Muscle of leg (tissue), 16 donors: ENCODE measurements at places on chromosomes 12 and 14. TPM values are rescaled to one million over a fixed set of nuclear protein-coding genes. Genes with fewer than 3 reads are reported as not detected.
A peak's percentile ranks its signal among the peaks of the same experiment; 100 is the strongest.

- peaks cover 3% of the 10 kb centered on the region for H3K27me3 ChIP-seq
- H3K4me3 ChIP-seq = no peak overlapping the region
- no peak overlapping the region for H3K27ac ChIP-seq
- H3K36me3 ChIP-seq = no peaks in the 10 kb centered on the region
These were observed 39.1 kb downstream of the SLC8A3 start for GRCh38 chr14:70149596-70150165.

GRCh38 chr12:52053536-52054209 is 2.4 kb downstream of the NR4A1 start:
- peaks cover 37% of the 10 kb centered on the region for H3K36me3 ChIP-seq
- H3K27me3 ChIP-seq = peaks cover 13% of the 10 kb centered on the region
- DNase-seq = peak; percentile 73

DNA sequence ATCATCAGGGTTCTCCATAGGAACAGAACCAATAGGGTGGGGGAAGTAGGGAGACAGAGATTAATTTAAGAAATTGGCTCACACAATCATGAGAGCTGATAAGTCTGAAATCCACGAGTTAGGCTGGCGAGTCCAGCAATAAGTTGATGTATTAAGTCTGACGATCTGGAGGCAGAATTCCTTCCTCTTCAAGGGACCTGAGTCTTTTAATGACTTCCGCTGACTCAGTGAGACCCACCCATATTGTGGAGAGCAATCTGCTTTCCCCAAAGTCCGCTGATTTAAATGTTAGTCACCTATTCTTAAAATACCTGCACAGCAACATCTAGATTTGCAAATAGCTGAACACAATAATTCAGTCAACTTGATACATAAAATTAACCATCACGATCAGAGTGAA is 97.8 kb downstream of the SPTSSA start:
- no peaks in the 10 kb centered on the region for H3K36me3 ChIP-seq
- no peak overlapping the region for H3K27ac ChIP-seq
- no peaks in the 10 kb centered on the region for H3K4me1 ChIP-seq

GPR68 gene
- 0.67 TPM for polyA plus RNA-seq

CATSPERB gene
- 0.06 TPM for polyA plus RNA-seq

GRCh38 chr12:43887397-43887796 is 51.5 kb downstream of the TMEM117 start:
- no peak for DNase-seq
- no peaks in the 10 kb centered on the region for H3K4me1 ChIP-seq
- no peaks in the 10 kb centered on the region for H3K36me3 ChIP-seq
- no peaks in the 10 kb centered on the region for H3K27me3 ChIP-seq

EMP1 gene
- 217 TPM for polyA plus RNA-seq

GRCh38 chr14:74573421-74574089 is 38.5 kb downstream of the LTBP2 start:
- H3K4me1 ChIP-seq = peaks cover 40% of the 10 kb centered on the region
- H3K27ac ChIP-seq = peak overlapping the region; percentile 64
- no peaks in the 10 kb centered on the region for H3K36me3 ChIP-seq
- no peak overlapping the region for H3K4me3 ChIP-seq
- no peak for DNase-seq

NTS gene
- polyA plus RNA-seq = 1.2 TPM

DNA sequence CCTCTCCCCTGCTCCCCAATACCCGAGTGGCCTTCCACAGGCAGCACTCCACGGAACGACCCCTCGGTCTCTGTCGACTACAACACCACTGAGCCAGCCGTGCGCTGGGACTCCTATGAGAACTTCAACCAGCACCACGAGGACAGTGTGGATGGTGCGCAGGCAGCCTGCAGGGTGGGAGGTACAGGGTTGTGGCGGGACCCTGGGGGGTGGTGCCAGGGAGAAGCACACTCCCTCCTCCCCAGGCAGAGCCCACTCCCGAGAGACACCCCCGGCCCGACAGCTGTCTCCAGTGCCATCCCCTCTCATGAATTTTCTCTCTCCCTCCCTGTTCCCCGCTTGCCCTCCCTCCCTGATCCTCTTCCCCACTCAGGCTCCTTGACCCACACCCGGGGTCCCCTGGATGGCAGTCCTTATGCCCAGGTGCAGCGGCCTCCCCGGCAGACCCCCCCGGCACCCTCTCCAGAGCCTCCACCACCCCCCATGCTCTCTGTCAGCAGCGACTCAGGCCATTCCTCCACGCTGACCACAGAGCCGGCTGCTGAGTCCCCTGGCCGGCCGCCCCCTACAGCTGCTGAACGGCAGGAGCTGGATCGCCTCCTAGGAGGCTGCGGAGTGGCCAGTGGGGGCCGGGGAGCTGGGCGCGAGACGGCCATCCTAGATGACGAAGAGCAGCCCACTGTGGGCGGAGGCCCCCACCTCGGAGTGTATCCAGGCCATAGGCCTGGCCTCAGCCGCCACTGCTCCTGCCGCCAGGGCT is 9.0 kb downstream of the TNS2 start:
- no peak overlapping the region for H3K27ac ChIP-seq
- peaks cover 91% of the 10 kb centered on the region for H3K36me3 ChIP-seq

- H3K27ac ChIP-seq = no peak overlapping the region
- no peaks in the 10 kb centered on the region for H3K27me3 ChIP-seq
- no peak overlapping the region for H3K4me3 ChIP-seq
- H3K4me1 ChIP-seq = no peaks in the 10 kb centered on the region
These were observed 1260.0 kb upstream of the TMEM132C start for GRCh38 chr12:127006972-127007371.

PRPH gene
- polyA plus RNA-seq = 1.6 TPM

DNA sequence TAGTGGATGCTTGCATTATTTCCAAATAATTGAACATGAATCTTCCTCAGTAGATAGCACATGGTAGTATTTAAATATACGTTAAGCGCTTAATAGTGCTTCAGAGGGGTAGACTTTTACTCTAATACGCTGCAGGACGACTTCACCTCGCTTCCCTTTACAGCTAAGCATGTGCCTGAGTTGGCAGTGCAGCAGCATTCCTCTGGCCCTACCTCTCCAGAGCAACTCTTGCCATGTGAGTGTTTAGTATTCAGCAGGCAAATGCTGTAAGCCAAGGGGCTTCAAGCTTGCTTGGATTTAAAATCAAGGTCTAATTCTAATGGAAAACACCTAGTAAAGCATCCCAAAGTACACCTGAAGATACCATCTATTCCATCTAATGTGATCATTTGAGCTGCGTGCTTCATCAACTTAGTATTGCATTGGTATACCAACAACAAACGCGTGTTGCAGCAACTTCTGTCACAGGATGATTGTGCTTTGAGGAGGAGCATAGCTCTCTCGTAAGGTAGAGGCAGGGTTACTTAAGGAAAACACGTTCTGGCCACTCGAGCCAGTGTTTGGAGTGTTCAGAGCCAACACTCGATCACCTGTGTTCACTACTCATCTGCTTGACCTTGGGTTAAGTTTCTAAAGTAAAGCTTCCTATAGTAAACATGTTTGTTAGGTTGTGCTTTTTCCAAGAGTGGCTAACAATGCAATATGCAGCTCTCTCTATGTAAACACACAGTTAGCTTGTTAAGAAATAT is 60.6 kb downstream of the PIWIL1 start:
- no peaks in the 10 kb centered on the region for H3K27me3 ChIP-seq
- no peaks in the 10 kb centered on the region for H3K4me1 ChIP-seq
- no peaks in the 10 kb centered on the region for H3K36me3 ChIP-seq
- peak; percentile 22 for DNase-seq

DNA sequence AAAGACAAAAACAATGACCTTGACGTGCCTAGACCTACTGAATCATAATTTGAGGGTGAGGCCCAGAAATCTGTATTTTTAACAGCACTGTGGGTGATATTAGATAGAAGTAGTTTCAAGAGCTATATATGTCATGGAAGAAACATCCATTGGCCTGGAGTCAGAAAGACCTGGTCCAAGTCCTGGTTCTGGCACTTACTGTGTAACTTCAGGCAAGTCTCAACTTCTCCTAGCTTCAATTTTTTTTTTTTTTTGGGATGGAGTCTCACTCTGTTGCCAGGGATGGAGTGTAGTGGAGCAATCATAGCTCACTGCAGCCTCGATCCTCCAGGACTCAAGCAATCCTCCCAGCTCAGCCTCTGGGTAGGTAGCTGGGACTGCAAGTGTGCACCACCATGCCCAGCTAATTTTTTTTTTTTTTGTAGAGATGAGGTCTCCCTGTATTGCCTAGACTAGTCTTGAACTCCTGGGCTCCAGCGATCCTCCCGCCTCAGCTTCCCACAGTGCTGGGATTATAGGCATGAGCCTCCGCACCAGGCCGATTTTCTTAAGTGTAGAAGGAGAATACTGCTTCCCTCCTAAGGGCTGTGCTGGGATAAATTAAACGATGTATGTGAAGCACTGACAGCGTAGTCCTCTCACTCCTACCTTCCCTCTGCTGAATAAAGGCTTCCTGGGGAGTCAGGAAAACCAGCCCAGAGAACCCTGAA is 14.3 kb upstream of the GPX2 start:
- H3K36me3 ChIP-seq = peaks cover 16% of the 10 kb centered on the region
- peaks cover 20% of the 10 kb centered on the region for H3K4me1 ChIP-seq
- H3K27ac ChIP-seq = no peak overlapping the region
- no peak for DNase-seq
- no peaks in the 10 kb centered on the region for H3K27me3 ChIP-seq

- no peaks in the 10 kb centered on the region for H3K36me3 ChIP-seq
- H3K27ac ChIP-seq = no peak overlapping the region
- no peak for DNase-seq
- peaks cover 2% of the 10 kb centered on the region for H3K27me3 ChIP-seq
- no peaks in the 10 kb centered on the region for H3K4me1 ChIP-seq
These were observed 87.8 kb upstream of the PSMC1 start for GRCh38 chr14:90168425-90169105.

- DNase-seq = peak; percentile 12
- H3K27me3 ChIP-seq = no peaks in the 10 kb centered on the region
- H3K4me3 ChIP-seq = no peak overlapping the region
- H3K27ac ChIP-seq = no peak overlapping the region
These were observed 58.2 kb downstream of the CACNA1C start for GRCh38 chr12:2110849-2111566.

GRCh38 chr12:131380965-131381705 is 329.8 kb upstream of the SFSWAP start:
- no peaks in the 10 kb centered on the region for H3K4me1 ChIP-seq
- H3K4me3 ChIP-seq = no peak overlapping the region
- DNase-seq = no peak
- H3K27ac ChIP-seq = no peak overlapping the region
- H3K27me3 ChIP-seq = peaks cover 45% of the 10 kb centered on the region
- H3K36me3 ChIP-seq = no peaks in the 10 kb centered on the region

- peaks cover 3% of the 10 kb centered on the region for H3K27me3 ChIP-seq
- H3K4me1 ChIP-seq = peaks cover 66% of the 10 kb centered on the region
- H3K4me3 ChIP-seq = no peak overlapping the region
- peaks cover 10% of the 10 kb centered on the region for H3K36me3 ChIP-seq
These were observed 54.2 kb downstream of the SPTB start for GRCh38 chr14:64825509-64825908.

DNA sequence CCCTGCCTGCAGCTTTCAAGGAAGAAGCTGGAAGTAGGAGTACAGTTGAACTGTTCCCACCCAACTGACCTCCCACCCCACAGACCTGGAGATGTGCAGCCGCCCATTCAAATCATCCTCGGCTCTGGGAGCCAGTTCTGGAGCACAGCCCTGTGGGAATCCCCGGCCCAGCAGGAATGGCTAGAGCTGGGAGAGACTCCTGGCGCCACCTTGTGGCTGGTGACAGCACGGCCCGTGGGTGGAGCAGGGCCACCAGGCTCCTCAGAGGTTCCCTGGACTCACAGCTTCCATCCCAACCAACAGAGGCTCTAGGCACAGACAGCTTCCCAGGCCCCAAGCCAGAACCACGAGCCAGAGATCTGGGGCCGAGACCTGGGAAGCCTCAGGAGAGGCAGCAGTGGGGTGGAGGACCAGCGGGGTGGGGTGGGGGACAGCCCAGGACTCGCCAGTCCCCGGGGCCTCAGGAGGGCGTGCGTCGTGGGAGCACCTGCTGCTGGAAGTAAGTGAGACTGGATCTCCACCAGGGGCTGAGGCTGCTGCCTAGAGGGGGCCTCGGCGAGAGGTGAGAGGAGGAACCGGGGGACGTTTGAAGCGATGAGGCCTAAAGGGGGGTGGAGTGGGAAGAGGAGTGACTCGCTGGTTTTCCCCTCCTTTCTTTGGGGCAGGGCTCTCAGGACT is 43.4 kb downstream of the RNF34 start:
- no peaks in the 10 kb centered on the region for H3K27me3 ChIP-seq
- peaks cover 58% of the 10 kb centered on the region for H3K36me3 ChIP-seq
- no peak overlapping the region for H3K27ac ChIP-seq
- DNase-seq = peak; percentile 76
- peaks cover 25% of the 10 kb centered on the region for H3K4me1 ChIP-seq
- no peak overlapping the region for H3K4me3 ChIP-seq

DNA sequence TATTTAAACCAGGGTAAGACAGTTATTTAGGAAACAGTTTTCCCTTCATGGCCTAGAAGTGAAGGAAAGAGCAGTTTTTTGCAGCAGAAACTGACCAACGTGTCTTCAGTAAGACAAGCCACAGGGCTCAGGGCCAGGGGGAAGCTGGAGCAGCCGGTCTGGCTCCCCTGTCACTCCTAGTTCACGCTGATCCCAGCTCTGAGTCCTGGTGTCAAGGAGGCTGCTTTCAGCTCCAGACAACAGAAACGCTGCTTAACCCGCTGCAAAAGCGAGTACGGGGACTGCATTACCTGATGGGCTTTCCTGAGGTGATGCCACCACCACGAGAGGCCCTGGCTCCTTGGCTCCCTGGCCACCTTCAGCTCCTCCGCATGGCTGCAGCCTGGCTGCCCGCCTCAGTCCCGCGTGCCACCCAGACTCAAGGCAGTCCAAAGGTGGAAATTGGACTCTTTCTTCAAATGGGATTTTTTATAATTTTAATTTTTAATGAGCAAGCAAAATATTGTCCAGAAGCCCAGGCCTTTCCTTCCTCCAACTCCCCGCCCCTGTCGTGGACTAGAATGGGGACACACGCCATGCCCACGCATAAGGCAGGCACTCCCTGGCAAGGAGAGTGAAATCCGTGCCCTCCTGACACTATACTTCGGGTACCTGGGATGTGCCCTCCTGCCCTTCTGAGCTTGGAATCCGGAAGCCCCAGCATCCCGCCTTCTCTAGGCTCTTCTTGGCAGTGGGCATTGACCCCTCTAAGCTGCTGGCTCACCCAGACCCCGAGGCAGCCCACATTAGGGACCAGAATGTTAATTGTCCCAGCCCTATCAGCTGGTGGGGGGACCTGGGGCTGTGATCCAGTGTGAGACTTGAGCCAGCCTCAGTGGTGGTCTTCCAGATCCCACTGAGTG is 85.0 kb downstream of the PAPOLA start:
- H3K4me1 ChIP-seq = peaks cover 7% of the 10 kb centered on the region
- no peak overlapping the region for H3K4me3 ChIP-seq
- no peaks in the 10 kb centered on the region for H3K36me3 ChIP-seq
- no peak overlapping the region for H3K27ac ChIP-seq
- H3K27me3 ChIP-seq = peaks cover 31% of the 10 kb centered on the region
